ENCODE measurements at places on chromosomes 7 and 10.

DNA sequence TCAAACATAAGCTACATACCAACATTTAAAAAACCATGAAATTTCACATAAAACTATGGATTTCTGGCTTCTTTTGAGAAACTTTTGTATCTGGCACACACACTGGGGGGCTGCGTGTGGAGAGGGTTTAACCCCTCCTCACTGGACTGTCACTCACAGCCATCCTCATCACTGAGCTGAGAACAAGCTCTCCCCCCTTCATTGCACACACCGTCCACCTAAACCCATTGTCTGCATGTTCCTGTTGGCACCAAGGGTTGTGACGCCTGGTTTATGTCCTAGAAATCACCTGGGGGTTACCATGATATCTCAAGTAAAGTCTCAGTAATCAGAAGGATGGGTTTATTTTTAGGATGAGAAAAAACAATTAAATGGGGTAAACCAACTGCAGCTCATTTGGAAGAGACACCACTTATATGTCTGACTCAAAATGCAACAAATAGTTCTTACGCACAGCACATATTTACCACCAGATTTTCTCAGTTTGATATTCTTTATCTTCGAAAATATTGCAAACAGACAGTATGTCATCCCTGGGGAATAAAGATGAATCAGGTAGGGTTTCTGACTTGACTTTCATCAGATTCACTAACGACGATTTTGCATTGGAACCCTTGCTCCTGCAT lies 218.5 kb upstream of the KLF6 start:
- DNase-seq, result no peak

DNA sequence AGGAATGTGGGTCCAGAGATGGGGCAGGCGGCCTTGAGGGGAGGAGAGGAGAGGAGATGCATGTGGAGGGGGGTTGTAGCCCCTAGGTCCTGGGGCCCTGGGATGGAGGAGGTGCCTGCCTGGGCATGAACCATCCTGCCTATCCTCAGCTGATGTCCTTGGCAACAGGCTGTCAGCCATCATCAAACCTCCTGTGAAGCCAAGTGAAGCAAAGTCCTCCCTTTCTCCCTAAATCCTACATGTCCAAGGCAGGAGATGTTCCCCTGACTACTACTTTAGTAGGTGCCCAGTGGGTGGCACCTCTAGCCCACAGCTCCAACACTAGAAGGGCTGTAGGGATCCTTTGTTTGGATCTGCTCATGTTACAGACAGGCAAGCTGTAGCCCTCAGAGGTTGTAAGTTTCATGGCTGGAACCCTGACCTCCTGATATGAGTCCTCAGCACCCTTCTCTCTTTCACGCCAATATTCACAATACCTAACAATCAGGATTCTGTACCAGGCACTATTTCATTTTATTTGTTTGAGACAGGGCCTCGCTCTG lies 66.6 kb upstream of the SYPL1 start:
- DNase-seq, result no peak

DNA sequence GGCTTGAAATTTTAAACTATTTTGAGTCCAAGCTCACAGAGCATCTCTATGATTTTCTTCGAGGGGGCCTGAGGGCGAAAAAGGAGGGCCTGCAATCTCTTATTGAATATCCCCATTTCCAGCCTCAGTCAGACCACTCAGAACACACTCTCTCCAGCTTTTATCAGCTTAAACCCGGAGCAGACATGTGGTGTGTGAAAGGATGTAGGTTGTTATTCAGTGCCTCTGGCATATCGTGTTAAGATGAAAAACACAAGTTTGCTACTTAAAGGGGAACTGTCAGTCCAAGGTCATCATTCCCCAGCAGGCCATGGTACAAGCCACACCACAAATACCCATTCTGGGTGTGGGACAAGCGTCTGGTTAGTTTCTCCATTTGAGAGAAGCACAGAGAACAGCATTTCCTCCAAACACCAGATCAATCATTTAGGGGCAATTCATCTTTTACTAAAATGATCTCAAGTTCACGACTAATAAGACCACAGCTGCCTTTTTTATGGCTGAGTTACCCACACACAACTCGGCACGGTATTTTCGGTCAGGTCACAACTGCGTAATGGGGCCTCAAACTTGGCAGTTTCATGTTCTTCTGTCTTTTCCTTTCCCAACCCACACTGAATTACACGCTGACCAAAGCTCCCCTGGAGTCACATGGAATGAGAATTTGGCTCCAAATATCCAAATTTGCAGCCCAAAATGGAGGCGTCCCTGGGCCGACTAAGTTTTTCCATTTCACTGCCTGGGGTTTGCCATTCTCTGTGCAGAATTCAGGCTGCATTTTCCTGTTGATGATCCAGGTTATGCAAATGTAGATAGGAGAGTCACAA lies 188.4 kb downstream of the SEM1 start:
- DNase-seq, result no peak

GRCh38 chr7:92682903-92683539 lies 92.8 kb upstream of the FAM133B start:
- no peak for DNase-seq

DNA sequence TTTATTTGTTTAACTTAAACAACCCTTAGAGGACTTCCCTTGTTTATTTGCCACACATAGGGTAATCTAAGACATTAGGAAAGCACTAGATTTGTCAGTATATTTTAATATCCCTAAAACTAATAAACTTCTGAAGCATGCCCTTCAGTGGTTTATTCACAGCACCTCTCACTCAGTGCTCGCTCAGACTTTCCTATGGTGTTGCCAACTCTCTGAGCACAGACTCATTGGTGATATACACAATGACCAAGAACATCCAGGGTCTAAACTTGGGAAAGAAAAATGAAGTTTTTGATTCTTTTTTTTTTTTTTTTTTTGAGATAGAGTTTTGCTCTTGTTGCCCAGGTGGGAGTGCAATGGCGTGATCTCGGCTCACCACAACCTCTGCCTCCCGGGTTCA lies 82.2 kb downstream of the RAB11FIP2 start:
- no peak for DNase-seq

DNA sequence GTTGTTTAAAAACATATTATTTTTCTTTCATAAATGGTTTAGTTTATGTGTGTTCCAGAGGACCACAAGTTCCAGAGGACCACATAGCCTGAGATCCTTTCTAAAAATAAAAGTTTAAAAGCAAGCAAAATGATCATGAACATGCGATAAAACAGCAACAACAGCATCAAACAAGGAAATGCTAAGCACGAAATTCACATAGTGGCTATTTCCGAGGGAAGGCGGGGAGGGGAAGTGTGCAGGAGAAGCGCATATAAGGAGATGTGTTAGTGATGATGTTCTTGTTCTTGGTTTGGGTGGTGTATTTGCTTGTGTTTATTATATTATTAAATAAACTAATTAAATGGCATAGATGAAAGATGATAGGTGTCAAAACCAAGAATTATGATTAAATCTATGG lies 1.2 kb downstream of the TBATA start:
- DNase-seq, result no peak

GRCh38 chr10:109744020-109744419 lies 179.3 kb downstream of the XPNPEP1 start:
- no peak for DNase-seq

DNA sequence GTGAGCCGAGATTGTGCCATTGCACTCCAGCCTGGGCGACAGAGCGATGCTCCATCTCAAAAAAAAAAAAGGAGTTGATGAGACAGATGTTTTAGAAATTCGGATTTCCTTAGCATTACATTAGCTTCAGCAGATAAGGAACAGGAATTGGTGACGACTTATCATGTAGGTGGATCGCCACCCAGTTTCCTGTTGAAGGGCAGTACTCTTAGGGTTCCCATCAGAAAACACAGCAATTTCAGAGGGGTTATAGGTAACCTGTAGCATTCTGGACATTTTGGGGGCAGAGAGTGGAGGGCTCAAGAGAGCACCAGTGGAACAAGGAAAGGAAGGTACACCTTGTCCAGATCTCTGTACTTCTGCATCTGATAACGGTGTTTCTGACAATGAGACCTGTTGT lies 146.4 kb upstream of the NOBOX start:
- DNase-seq, result no peak

- DNase-seq, result no peak
Measured at GRCh38 chr10:14953424-14954000, 384 bp downstream of the DCLRE1C start.

DNA sequence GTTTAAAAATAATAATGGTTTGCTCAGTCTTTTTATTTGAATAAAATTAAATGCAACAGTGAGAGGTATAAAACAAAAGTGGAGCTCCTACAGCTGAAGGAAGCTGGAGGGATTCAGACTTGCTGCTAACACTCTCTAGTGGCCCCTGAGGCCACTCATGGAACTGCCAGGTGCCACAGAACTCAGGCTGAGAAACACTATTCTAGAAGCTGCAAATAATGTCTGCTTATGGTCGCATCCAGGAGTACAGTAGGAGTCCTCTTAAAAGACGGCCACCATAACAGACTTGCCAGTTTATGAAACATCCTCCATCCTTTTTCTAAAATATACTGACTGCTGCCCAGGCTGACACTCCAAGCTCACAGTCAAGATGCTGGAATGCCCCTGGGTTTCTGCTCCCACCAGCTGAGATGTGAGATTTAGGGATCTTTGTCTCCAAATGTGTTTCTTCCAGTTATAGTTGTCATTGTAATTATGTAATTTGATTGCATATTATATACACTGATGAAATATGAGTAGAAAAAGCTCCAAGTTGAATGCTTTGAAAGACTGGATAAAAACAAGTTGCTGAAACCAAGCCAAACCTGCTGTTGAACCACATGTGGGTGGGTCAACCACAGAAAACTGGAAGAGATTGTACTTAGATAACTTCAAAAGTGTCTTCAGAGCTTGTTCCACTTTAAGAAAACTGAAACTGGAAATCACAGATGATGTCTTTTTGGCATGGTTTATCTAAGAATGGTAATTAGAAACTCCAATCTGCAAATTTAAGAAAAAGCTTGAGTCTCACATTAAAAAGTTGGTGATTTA lies 213.7 kb upstream of the AOAH start:
- no peak for DNase-seq

- DNase-seq, result no peak
Measured at GRCh38 chr7:37320848-37321468, 127.7 kb downstream of the ELMO1 start.

DNA sequence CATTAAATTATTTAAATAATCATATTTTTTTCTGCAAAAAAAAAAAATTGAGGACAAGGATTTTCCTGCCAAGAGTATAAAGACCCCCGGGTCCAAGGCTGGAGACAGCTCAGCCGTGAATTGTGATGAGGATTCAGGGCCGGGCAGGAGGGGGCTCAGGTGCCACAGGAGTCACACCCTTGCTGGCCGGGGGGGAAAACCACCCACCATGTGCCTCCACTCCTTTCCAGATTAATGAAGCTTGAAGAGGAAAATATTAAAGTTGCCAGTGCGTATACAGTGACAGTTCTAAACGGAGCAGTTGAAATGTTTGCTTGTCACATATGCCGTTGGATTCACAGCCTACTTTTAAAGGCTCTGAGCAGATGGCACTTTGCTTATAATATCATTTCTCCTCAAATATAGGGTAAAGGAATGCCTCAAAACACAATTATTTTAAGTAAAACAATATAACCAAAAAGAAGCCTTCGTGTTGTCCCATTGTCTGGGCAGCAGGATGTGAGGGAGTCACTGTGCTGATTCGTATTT lies 49.6 kb downstream of the ADARB2 start:
- no peak for DNase-seq

DNA sequence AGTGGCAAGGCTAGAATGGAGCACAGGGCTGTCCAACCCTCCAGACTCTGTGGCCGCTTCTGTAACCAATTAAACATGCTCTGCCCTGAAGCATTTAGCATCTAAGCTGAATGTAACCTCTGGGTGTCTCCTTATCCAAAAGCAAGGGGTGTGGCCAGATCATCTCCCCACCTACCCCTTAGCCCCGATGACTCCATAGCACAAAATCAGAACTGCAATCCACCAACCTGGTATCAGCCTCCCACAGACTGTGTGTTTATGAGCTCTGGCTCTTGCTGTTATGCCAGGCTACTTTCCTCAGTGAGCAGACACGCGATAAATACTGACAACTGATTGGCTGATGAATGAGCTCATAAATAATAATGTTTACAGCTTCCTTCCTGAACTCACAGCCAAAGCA lies 3.2 kb downstream of the FRMD4A start:
- DNase-seq, result no peak

- no peak for DNase-seq
Measured at GRCh38 chr7:153939177-153939576, 113.0 kb upstream of the DPP6 start.

- DNase-seq, result no peak
Measured at GRCh38 chr7:2060701-2061100, 172.0 kb downstream of the MAD1L1 start.

DNA sequence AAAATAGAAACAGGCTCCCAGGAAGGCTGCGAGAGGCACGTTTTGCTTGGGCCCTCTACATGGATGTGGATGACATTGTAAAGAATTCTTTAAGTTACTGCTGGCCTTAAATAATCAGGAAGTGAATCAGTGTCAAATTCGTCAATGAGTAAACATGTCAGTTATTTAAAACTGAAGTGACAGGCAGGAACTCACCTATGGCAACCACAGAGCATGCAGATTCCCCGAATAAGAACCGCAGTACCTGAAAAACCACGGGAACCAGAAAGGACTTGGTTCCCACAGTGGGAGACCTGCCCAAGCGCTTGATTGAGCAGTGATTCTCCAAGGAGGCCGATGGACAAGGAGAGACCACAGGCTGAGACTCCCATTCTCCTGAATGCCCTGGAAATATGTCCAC lies 351.2 kb upstream of the AKR1E2 start:
- no peak for DNase-seq

- no peak for DNase-seq
Measured at GRCh38 chr10:28382525-28383269, 79.8 kb upstream of the MPP7 start.

DNA sequence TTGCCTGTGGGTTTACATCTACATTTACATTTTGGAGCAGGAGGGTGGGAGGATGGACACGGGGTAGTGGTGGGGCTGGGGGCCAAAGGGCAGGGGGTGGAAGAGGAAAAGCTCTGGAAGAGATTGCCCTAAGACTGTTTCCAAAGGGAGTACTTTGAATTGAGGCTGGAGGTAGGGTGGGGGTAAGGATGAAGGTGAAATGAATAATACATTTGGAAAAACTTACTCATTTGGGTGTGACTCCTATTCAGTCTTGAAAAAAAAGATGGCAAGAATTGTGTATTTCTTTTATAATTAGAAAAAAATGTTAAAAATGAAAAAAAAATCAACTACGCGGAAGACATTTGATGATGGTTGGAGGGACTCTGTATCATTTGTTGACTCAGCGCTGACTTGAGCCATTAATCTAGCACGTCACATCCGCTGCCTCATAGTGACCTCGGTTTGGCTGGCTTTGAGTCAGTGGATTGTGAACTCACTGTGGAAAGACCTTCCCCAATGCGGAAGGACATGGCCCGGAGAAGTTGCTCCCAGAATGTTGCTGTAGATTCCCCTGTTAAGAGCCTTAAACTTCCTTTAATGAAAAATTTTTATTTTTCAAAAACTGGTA lies 2.8 kb downstream of the FAM180A start:
- DNase-seq, result no peak
